Foreskin keratinocyte (primary cell): ENCODE measurements at places on chromosomes 1 and 21. TPM values are rescaled to one million over a fixed set of nuclear protein-coding genes. Genes with fewer than 3 reads are reported as not detected.

KCNN3 gene
- total RNA-seq = under 0.01 TPM in 1 of 2 replicates, not detected in the other

PDPN gene
- 65.2 and 72.6 TPM in 2 replicates for total RNA-seq

DNA sequence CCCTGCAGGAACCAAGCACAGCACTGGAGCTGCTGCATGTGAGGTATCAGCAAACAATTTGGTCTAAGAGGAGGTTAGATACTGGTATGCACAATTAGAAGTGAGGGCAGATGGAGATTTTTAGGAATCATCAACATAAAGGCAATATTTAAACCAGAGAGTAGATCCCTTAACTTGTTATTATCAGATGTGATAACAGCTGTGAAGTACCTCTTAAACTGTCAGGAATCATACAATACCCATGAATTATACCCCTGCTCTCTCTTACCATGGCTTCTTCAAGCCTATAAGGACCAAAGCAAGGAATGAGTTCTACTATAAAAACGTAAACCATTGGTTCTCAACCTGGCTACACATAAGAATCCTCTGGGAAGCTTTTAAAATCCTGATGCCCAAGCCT, 3.9 kb downstream of the BCAR3 start:
- no peak for DNase-seq

GRCh38 chr1:3644273-3644672, 5.6 kb downstream of the WRAP73 start:
- DNase-seq = no peak

TRIM46 gene
- total RNA-seq = 2.7 and 4.4 TPM in 2 replicates
